ENCODE measurements at places on chromosomes 2 and 18.
A peak's percentile ranks its signal among the peaks of the same experiment; 100 is the strongest.

DNA sequence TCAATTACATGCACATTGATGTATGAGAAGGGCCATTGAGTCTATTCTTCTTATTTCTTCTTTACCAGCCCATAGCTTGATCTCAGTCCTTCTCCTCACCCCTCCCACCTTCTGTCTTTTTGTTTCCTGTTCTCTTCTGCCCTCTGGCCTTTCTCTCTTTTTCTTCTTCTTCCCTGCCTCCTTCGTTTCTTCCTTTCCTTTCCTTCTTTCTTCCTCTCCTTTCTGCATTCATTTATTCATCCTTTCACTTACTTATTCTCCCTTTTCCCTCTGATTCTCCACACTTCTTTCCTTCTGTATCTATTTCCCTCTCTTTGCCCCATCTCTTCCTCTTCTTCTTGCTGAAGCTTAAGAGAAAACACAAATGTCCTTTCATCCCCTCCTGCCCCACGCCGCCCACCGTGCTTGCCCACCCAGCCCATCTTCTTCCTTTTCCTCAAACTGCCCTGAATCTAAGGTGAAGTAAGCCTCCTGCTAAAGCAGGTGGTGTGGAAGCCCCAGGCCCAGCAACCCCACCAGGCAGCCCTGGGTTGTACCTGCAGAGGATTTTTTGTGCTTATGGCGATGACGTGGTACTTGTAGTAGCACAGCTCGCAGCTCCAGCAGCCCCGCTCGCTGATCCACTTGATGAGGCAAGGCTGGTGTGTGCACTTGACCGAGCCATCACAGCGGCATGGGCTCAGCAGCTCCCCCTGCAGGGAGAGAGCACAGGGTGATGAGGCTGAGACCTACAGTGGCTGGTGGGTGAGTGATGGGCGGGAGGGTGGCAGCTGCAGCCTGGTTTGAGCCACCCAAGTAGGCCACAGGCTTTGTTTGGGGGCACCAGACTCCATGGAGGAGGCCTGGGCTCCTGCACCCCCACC, 89.0 kb downstream of the MARCHF4 start:
- no peak for DNase-seq

GRCh38 chr18:45844938-45845337, 19.5 kb downstream of the SIGLEC15 start:
- DNase-seq: no peak

- DNase-seq: no peak
Observed at GRCh38 chr2:175170659-175171304, 2.8 kb upstream of the ATF2 start.

GRCh38 chr18:8478166-8478967, 130.9 kb upstream of the RAB12 start:
- DNase-seq: peak; percentile 47

DNA sequence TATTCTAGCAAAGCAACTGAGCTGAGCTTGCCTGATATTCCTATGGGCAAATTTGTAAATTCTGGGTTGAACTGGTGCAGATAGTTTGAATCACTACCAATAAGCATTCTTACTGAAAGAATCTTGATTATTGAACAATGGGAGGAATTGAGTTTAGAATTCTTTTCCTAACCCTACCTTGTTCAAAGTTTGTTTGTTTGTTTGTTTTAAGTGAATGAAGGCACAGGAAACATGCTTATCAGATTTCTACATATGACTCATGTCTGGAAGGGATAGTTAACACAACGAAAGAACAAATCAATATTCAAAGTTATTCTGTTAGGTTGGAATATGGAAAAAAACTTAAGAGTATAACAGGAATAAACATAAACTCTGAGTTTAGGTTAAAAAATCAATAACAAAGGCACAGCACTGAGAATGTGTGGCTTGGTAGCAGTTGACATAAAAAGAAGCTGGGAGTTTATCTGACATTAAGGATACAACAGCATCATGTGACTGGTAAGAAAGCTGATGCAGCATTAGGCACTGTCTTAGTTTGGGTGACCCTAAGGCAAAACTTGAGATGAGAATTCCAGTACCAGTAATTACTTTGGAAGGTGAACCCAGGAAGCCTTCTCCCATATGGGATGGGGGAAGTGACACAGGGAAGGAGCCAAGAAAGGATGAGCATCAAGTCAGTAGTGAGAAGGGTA, 20.9 kb downstream of the BOD1L2 start:
- no peak for DNase-seq

DNA sequence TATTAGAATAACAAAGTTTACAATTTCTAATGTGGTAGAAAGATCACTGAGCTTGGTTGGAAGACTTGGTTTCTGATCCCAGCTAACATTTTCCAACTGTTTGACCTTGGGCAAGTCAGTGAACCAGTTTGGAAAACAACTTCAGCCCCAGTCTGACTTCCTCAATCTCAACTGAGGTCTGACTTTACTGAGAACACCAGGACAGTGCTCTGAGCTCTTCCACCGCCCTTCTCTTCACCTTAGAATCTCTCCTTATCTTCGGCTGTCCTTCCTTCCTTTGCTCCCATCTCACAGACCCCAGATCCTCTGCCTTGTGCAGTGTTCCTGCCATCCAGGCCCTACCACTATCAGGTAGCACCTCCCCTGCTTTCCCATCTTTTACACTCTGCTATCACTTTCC, 193.8 kb upstream of the SP5 start:
- no peak for DNase-seq

GRCh38 chr2:65096948-65097347, 33.0 kb downstream of the RAB1A start:
- no peak for DNase-seq

- no peak for DNase-seq
Observed at GRCh38 chr2:172137109-172137508, 34.4 kb upstream of the DLX2 start.

- DNase-seq: peak; percentile 94
Observed at GRCh38 chr18:57737400-57738060, 65.6 kb downstream of the ATP8B1 start.
